HCEC 1CT (cell line): ENCODE measurements at places on chromosomes 7 and 10.
A peak's percentile ranks its signal among the peaks of the same experiment; 100 is the strongest.

DNA sequence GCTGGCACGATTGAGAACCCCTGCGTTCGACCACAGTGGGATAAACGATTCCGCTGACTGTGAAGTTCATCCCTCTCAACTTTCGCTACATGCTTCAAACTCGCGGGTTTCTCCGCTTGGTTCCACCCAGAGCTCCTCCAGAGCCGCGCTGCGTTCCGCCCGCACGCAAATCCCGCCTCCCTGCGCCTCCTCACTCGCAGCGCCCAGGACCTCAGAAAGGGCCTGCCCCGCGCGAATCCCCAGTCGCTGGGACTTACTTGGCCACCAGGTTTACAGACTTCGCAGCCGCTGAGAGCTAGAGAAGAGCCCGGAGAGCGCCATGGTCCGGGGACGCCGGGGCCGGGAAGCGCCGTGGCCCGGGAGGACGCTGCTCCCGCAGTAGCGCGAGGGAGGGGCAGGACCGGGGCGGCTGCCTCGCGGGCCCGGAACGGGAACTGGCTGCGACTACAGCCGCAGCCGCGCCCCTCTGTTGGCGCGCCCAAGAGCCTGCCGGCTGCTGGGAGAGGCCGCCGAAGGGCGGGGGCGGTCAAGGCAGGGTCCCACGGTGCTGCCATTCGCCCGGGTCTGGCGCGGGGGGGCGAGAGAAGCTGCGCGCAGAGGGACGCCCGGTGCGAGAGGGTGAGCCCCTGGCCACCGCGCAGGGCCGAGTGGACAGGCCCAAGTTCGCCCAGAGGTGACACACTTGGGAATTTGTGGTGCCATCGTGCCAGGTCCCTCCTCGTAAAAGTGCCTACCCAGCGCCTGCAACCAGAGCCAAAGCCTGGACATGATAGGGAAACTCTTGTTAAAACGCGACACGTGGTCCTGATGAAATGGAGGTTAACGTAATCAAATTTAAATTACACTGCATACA lies at the start of gene NOD1:
NOD1 (minus strand) TSS at position 436 of the 853 bp plus-strand sequence. CDS start 21,863 bp downstream, outside the sequence.
- DNase-seq = peak; percentile 71

GRCh38 chr10:78905957-78906308 lies 162.8 kb upstream of the ZMIZ1 start:
- DNase-seq = no peak

DNA sequence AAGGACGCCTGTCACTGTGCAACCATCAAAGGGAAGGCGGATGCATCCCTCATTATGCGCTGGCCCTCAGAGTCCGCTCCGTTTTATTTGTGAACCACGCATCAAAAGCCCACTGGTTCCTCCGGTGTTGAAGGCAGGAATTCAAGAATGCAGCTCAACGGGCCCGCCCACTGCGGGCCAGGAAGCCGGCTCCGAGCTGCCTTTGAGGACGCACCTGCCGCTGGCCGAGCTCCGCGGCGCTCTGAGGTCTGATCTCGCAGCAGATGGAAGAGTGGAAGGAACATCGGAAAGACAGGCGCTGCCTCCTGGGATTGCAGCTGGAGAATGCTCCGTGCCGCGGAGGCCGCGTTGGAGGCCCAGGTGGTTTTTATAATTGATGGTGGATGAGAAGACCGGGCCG lies 56.9 kb upstream of the ADGRA1 start:
- DNase-seq = no peak

GRCh38 chr7:28957064-28957750 lies 923 bp downstream of the TRIL start:
- no peak for DNase-seq

DNA sequence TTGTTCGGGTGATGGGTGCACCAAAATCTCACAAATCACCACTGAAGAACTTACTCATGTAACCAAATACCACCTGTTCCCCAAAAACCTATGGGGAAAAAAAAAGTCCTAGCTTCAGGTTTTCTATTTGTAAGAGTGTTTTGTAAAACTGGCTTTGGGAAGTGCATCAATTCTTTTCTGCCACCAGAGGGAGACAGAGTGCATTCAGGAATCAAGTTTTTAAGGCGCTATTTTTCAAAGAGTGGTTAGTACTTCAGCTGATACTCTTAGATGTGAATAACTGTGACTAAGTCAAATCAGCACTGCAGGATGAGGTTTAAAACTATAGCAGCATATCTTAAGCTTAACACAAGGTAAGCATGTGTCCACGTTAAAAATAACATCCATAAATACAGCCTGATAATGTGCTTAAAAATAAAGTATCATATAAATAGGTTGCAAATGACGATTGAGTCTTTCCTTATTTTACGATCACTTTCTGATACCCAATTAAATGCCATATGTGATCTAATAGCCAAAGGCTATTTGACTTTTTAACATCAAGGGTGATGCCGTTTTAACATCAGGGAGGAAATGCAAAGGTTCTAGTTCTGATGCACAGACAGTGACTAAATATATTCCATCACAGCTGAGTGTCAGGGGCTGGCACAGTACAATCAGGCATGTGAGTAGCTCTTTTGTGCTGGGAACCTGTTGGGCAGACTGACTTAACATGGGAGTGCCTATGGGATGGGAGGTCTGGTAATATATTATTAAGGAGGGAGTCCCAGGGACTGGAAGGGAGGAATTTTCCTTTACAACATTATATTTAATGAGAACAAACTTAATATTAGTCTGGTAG lies 10.6 kb upstream of the LYZL2 start:
- DNase-seq = peak; percentile 73

DNA sequence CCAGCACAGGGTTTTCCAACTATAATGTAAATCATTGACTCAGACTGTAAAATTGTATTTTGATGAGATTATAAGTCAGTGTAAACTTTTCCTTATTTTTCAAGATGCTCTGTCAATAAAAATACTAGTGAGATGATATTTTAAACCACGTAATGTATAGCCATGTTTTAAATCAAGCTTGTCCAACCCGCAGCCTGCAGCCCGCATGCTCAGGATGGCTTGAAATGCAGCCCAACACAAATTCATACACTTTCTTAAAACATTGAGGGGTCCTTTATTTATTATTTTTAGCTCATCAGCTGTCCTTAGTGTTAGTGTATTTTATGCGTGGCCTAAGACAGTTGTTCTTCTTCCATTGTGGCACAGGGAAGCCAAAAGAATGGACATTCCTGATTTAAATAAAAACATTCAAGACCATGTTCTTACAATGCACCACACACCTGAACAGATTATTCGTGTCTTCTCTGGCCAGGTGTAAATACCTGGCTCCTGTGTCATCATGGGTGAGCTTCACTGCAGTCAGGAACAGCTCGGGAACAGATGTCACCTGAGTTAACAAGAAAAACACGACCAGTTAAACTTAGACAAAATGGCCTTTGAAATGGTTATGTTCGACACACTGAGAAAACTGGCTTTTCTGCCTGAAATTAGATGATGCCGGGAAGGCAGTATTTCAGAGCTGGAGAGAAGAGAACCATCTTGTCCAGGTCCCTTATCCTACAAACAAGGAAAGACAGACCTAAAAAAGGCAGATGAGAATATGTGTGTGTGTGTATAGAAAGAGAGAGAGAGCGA lies 5.9 kb downstream of the PITRM1 start:
- no peak for DNase-seq

DNA sequence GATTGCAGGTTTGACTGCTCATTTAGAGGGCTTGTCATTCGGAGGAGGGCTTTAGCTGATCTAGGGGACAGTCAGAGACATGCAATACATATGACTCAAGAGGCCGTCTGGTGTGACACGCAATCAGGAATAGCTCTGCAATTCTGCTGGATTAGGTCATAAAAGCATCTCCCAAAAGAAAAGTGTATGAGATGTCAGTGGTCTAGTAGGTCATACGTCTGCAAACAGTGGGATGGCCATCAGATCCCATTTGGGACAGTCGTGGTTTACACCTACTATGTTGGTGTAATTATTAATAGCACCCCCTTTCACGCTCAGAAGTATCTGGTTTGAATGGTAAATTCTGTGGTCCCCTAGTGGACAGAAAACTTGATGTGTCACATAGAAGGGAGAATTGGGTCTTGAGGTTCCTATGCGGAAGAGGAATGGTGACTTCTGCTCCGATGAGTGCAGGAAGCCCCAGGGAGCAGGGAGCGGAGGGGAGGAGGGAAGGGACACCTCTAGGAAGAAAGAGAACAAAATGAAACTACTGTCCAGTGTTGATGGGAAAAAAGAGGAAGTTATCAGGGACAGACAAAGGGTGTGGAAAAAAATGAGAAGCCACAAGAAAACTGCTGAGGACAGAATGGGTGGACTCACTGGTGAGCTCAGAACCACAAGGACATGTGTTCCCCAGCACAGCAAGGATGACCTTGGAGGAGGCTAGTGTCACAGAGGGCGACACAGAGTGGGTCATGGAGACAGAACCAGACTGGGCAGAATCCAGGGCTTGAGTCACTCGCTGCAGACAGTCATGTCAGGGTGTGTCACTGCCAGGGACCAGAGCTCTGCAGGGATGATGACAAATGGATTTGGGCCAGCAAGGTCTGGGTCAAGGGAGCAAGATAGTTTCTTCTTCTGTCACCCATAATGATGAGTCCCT lies 59.9 kb downstream of the MAP3K8 start:
- peak; percentile 88 for DNase-seq

- no peak for DNase-seq
Measured at GRCh38 chr7:28847176-28847575, 111.0 kb downstream of the TRIL start.

DNA sequence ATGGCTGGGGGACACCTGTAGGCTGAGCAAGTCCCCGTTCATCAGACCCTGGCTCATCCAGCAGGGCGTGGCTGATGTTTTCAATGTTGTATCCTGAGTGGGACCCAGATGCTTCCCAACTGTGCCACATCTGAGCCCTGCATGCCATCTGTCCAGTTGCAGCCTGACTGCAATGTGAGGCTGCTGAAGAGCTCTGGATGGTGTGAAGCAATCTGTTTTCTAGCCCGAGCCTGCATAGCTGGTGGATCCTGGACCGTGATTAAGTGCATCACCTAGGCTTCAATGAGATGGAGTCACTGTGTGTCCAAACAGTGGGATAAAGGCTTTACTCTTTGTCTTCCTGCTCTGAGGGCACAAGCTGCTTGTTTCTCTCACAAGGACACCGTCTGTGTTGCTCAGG lies 99.8 kb downstream of the TCF7L2 start:
- DNase-seq = no peak

GRCh38 chr10:104349623-104350126 lies 4.0 kb upstream of the CFAP58 start:
- peak; percentile 62 for DNase-seq

DNA sequence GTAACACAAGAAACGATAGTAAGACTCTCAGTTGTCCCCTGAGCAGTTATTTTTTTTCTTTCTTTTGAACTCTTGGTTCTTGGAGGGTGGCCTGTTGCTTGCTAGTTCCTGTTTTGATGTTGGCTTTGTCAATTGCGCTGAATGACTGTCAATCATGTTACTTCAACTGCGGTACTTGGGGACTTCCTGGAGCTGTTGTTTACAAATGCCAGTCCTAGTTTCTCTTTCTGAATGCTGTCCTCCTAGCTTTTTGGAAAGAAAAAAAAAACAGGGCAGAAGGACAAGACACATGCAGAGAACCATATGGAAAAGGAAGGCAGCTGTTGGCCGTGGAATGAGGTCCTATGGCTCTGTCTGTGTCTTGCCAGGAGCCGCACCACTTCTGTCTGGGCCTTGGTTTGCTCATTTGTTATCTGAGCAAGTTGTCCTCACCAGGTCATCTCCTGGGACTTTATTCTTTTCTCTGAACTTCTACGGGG lies 7.0 kb upstream of the PDCD4 start:
- DNase-seq = no peak

DNA sequence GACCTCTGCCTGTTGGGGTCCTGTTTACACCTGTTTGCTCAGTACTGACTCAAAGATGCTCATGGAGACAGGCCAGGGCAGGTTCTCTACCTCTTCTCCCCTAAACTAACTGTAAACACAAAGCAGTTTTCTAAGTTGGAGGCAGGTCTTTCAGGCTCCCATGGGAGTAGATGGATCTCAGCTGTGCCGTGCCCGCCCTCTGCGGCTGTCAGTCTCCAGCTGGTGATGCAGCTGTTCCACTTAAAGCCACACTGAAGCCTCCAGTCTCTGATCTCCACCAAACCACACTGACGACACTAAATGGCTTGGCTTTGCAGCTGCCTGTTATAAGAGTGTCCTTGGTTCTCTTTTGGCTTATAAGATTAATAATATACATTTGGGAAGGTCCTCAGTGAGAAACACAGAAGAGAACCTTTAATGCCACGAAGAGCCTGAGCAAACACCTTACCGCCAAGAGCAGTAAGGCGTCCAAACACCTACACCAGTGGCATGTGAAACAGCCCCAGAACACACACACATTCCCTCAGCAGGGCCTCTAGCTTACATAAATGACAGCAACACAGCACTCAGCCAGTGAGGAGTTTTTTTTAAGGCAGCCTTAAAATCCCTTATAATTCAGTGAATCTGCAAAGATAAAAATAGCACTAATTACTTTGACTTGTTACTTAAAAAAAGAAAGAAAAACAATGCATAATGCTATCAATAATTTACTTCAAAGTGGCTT lies 60.4 kb upstream of the KCNIP2 start:
- no peak for DNase-seq

GRCh38 chr7:43648473-43649406 lies 65.8 kb downstream of the STK17A start:
- DNase-seq = peak; percentile 84

- peak; percentile 26 for DNase-seq
Measured at GRCh38 chr7:34080513-34080912, 175.2 kb downstream of the BMPER start.

DNA sequence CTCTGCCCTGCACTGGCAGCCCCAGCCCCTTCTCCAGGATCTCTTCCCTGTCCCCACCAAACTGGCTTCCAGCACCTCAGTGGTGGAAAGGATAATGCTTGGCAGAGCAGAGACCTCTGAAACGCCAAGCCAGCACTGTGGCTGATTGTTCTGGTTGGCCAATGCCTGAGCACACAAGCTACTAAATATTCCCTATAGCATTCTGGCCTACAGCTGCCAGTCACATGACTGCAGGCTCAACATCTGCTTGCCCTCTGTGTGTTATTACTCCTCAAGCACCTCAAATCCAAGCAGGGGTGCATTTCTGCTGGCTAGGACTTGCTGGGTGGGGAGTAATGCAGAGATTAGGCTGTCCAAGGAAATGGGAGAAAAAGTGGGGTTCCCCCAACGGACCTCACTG lies 6.1 kb downstream of the TBATA start:
- DNase-seq = no peak

DNA sequence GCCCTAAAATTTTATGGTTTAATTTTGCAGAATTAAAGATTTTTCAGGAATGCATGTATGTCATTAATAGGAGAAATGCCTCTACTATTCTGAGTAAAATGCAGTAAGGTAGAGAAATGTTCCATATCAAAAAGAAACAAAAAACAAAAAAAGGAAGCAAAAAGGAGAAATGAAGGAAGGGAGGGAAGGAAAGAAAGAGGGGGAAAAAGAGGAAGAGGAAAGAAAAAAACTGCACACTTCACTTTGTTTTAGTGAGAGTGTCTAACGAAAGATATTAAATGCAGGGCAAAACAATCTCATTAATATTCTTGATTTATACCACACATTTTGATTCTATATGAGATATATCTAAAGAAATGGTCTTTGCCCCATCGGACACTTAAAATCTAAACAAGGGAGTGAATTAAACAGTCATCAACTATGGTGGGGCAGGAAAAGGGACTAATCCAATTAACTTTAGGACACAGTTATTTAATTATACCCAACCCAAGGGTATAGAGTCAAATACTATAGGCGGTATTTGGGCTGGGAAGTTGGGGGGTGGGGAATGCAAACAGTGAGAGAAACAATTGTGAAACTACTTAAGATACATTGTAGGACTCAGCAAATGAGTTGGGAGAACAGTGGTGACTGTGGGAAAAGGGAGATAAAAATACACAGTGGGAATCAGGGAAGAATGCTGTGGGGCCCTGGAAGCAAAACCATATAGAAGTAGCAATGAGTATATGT lies 27.0 kb downstream of the IMMP2L start:
- DNase-seq = no peak
